ENCODE measurements at places on chromosomes 5 and 9.

DNA sequence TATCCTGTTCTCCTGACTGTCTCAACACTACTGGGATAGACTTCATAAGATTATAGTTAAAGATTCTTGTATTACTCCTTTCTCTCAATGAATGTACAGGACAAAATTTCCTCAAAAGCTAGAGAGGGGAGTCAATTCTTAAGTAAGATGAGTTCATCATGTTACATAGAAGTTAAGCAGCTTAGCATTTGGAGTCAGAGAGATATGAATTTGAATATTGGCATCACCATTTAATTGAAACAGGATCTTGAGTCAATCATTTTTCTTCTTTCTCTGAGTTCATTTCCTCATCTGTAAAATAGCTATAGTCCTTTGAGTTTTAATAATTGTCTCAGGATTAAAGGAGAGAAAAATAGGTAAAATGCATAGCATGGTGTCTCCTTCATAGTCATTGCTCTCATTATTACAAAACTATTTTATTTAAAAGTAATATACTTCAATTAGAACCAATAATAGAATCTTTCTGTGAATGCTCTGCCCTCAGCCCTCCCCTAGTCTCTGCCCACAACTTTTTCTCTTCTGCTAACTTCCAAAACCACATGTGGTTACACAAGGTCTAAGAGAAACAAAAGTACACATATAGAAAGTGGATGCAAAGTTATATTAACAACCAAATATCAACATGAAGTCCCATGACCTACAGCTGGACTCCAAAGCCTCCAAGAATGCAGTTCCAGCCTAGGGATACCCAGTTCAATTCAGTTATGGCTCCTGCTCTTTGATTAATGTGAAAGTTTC lies 265.6 kb downstream of the TLE1 start:
- DNase-seq = no peak

DNA sequence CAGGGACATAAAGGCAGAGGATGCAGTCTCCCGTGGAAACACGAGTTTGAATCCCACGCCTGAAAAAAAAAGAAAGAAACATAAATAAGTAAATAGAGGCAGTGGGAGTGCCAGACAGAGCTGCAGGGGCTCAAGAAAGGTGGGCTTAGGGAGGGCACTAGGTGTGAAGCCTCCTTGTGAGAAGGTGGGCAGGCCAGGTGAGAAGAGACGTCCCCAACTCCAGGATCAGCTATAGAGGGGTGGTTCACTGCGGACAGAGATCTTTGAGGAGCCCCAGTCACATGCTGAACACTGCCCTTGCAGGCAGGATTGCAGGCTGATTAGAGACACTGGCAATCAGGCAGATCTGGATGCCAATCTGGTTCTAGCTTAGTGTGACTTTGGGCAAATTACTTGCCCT lies 172.1 kb downstream of the RGS3 start:
- no peak for DNase-seq

DNA sequence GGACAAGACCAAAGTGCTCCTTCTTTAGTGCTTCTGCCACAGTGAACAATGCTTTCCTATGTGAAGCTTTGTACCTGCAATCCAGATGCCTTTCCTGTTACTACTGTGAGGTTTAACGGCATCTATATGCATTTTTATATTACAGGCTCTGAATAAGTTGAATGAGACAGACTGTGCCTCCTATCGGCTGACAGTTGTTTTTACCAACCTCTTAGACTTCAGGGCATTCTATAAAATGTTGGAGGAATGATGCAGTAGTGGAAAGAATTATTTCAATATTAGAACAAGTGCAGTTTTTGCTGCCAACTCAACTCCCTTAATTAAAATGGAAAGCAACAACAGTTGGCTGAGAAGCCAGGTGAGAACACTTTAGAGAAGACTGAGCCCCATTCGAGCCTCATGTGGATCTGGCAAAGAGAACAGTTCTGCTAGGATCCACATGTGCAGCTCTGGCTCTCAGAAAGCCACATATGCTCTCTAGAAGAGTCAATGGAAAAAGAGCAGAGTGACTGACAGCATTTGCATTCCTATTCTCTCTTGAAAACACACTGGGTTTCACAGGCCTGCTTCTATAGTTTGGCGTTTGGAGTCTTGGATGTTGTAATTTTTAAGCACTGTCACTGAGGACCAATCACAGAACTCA lies 147.5 kb downstream of the LURAP1L start:
- no peak for DNase-seq

- no peak for DNase-seq
Observed at GRCh38 chr5:71454913-71455312, 538 bp upstream of the BDP1 start.

DNA sequence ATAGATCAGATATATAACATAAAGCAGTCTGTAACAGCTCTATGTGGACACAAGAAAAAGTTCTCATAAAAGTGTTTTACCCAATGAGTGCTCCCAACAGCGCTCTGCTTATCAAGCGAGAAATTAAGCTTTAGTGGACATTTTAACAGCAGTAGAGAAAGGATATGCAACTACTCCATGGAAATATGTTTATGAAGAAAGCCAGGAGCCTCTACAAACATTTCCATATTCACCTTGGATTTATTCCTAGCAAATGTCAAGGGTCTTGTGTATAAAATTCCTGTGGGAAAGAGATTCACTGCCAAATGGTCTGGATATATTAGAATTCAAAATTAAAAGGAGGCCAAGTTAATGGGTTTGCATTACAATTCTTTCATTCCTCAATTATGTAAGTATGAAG lies 66.5 kb downstream of the DTWD2 start:
- DNase-seq = no peak

GRCh38 chr9:120362446-120362845 lies 217.5 kb downstream of the CDK5RAP2 start:
- no peak for DNase-seq

DNA sequence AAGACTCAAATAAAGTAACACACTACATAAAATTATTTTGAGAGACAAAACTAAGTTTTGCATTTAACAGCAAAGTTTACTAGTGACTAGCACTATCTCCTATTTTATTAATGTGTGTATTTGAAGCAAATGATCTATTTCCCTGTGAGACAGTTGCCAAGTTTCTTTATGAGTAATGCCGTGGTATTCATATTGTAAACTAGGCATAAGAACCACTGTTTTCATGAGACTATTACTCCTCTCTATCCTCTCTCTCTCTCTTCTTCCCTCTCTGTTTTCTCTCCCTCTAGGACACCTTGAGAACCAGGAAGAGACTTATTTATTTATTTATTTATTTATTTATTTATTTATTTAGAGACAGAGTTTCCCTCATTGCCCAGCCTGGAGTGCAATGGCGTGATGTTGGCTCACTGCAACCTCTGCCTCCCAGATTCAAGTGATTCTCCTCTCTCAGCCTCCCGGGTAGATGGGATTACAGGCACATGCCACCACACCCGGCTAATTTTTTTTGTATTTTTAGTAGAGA lies 61.1 kb downstream of the MLANA start:
- DNase-seq = no peak

GRCh38 chr5:17951392-17952169 lies 317.3 kb downstream of the TAF11L14 start:
- no peak for DNase-seq

GRCh38 chr5:15132816-15133405 lies 261.3 kb upstream of the ANKH start:
- no peak for DNase-seq

DNA sequence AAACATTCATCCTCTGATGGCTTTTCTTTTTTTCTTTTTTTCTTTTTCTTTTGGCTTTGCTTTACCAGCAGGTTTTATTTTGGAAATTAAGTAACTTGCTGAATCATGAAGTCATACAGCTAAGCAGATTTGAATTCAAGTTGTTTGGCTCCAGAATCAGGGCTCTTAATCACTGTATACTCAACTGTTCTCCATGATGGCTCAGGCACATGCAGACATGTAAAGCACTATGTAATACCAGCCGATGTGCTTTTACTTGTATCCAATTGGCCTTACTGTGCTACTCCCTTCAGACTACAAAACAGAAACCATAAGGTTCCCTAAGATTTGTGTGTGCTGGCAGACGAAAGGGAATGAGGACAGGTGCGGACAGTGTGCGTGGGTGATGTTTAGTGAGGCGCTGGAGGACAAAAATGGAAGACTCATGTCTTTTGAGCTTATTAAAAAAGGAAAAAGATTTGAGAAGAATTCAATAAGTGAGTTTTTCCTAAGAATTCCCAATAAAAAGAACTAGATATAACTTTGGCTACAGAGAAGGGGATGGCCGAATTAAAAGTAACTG lies 44.7 kb upstream of the OTP start:
- DNase-seq = no peak

- no peak for DNase-seq
Observed at GRCh38 chr9:16316911-16317817, 553.3 kb downstream of the BNC2 start.

- DNase-seq = no peak
Observed at GRCh38 chr9:72936679-72937078, 16.2 kb downstream of the ALDH1A1 start.

GRCh38 chr9:28389411-28389810 lies 816.1 kb upstream of the C9orf72 start:
- DNase-seq = no peak

DNA sequence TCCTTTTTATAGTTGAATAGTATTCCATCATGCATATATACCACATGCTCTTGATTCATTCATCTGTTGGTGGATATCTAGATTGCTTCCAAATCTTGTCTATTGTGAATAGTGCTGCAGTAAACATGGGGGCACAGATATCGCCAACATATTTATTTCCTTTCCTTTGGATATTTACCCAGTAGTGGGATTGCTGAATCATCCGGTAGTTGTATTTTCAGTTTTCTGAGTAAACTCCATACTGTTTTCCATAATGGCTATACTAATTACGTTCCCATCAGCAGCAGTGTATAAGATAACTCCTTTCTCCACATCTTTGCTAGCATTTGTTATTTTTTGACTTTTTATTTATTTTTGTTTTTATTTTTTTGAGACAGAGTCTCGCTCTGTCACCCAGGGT lies 3.3 kb downstream of the SNX2 start:
- DNase-seq = no peak

- DNase-seq = no peak
Observed at GRCh38 chr5:91145333-91145620, 237.8 kb downstream of the ARRDC3 start.

DNA sequence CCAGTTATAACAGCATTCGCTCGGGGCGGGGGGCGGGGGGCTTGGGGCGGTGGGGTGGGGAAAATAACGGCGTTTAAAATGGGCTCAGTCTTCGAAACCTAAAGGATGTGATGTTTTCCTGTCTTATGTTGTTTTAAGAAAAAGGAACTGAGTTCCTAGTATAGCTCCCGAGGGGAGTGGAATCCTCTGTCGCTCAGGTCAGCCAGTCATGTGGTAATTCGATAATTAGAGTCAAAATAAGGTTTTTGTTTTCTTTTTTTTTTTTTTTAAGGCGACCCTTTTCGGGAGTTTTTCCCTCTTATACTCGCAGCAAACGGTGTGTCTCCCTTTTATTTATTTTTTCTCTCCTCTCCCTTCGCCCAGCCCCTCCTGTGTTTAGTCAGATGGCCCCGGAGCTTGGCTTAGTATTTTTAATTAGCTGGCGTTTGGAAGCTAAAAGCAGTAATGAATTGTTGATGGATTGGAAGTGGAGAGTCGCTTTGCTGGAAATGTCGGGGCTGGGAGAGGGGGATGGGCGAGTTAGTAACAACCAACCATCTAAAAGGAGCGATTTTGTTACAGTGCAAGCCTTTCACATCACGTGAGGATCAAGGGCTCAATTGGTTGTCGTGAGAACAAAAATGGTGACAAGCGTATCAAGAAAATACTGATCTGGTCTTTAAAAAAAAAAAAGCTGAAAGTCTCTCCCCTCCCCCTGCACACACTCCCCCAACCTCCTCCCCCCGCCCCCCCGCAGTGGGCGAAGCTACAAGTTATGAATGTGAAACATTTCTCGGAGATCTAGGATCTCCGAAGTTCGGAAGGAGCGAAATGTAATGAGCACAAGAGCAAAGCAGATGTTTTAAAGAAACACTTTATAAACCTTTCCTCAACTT lies 714 bp upstream of the ZNF608 start:
- DNase-seq = no peak

All from activated CD4-positive, alpha-beta T cell treated with anti-CD3 and anti-CD28 coated beads, Interleukin-2, amount 10 ng/mL, durations not matched to agents 7 days and 5 days (primary cell).